CD4-positive, alpha-beta T cell treated with Interleukin-6 for 4 hours (primary cell): ENCODE measurements at places on chromosomes 7 and 10.

GRCh38 chr7:134458341-134458805 lies 527 bp downstream of the AKR1B1 start:
- peak; percentile 58 for DNase-seq

GRCh38 chr7:2115760-2116447 lies 116.8 kb downstream of the MAD1L1 start:
- DNase-seq = no peak

DNA sequence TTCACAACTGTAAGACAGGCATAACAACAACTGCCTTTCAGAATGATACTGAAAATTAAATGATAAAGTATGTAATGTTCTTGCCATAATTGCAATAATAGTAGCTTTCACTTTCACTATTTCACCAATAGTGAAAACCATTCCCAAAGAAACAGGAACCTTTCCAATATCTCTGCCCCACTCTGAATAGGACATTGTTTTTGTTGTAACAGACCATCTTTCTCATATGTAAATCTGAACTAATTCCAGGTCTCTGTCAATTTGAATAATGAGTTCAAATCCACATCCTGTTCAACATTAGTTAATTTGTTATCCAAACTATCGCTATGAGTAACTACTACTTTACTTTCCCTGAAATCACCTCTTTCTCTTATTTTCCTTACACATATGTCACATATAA lies 148.0 kb downstream of the LRRN3 start:
- no peak for DNase-seq

DNA sequence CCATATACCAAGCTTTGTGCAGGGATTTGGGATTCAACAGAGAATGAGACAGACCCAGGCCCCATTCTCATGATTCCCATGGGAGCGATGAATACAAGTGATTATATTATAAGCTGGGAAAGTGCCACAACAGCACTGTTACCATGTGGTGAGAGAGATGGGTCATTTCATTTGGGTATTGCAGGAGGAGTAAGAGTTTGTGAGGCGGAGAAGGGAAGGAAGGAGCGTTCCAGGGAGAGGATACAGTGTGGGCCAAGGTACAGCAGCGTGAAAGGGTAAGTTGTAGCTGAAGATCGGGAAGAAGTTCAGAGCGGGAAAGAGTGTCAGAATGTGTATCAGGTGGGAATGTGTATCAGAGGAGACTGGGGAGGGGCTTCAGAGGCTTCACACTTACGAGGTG lies 38.5 kb downstream of the GOLGA7B start:
- no peak for DNase-seq

- peak; percentile 52 for DNase-seq
These were observed 3.5 kb downstream of the ARID5B start for GRCh38 chr10:61904733-61905725.

DNA sequence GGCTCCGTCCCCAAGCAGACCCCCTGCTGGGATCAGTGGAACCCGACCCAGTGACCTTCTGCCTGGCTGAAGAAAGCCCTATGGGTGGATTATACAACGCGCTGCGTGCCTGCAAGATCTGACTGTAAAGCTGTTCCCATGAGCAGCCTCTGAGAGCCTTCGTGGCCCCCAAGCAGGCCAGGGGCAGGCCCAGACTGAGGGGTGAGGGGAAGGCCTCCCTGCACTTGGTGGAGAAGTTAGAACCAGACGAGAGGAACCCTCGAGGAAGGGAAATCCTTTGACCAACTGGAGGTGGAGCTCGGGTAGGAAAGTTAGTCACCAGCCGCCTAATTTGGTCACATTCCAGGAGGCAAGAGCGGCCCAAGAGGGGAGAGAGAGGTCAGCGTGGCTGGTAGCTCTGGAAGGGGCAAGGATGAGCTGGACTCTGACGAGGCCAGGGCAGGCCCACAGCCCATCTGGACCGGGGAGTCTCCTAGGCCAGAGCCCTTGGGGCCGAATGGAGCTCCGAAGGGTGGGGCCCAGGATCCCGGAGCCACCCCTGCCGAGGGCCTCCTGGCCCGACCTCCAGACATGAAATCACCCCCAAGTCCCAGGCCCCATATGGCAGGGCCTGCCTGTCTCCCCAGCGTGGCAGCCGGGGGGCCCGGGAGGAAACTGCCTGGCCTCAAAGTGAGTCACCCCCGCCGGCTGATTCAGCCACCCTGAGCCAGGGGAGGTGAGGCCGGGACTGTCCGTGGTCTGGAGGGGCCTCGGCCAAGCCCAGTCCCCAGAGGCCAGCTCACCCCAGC lies 23.3 kb upstream of the PDGFA start:
- DNase-seq = no peak
